ENCODE measurements at places on chromosomes 2 and 18.

DNA sequence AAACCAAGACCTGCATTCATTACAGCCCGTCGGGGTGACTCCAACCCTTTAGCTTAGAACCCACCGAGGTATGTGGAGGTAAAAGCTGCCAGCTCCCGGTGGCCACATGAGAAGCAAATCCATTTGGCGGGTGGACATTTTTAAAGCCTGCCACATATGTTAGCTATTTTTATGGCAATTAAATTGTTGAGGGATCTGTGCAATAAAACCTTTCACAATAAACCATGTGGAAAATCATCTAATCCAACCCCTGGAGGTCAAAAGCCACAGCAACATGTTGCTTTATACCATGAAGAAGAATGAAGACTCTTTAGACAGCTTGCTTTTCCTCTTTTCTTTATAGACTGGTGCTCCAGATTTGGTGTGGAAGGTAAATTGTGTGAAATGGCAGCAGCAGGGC is 176.3 kb downstream of the AGPS start:
- DNase-seq: no peak

DNA sequence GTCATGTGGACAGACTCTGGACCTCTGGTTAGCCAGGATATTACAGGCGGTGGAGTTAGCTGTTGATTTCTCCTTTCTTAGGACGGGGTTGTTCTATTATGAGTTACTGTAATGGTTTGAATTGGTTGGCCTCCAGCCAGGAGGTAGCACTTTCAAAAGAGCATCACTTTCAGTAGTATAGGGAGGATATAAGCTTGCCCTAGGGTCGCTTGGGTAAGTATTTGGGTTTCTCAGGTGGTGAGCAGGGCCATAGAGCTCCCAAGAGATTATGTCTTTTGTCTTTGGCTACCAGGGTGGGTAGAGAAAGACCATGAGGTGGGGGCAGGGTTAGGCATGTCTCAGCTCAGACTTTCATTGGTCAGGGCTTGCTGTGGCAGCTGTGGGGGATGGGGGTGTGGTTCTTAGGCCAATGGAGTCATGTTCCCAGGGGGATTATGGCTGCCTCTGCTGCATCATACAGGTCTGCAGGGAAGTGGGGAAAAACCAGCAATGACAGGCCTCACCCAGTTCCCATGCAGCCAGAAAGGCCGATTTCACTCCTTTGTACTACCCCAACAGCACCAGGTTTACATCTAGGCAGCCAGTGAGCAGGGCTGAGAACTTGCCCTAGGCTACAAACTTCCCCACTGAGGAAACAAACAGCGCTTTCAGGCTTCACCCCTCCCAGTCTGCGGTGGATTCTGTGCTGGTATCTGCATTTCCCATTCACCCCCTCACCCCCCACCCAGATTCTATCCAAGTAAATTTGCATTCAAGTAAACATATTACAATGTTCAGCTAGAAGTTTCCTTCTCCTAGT is 89.4 kb upstream of the SLC38A11 start:
- DNase-seq: no peak

DNA sequence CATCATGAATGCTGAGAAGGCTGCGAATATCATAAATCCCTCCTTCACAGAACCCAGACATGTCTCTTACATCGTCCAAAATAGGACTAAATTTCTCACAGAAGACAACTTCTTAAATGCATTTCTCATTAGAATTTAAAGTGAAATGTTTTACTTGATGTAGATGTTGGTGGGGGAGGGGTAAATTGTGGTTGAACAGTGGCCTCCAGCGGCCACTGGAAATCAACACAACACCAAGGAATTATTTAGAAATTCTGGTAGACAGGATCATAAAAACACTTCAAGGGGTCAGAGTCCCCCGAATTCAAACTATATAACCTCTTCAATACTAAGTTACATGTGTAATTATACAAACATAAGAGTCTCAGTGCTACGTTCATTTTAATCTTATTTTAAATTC is 135.9 kb downstream of the ABCA12 start:
- no peak for DNase-seq

DNA sequence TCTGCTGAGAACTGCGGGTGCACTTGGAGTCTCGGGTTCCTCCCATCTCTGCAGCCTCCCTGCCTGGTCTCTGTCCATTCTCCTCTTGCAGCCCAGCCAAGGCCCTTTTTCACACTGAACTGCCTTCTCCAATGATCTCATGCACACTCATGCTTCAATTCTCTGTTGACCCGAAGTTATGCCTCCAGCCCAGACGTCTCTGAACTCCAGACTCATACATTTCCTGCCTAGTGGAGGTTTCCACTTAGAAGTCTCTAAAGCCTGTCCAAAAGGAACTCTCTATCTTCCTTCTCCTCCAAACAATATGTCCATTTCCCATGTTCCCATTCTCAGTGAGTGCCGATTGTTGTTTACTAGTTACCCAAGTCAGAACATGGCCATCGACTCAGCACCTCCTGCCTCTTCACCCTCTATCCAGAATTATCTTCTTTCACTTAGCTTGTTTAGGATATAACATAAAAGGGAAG is 155.2 kb downstream of the IRS1 start:
- DNase-seq: no peak

DNA sequence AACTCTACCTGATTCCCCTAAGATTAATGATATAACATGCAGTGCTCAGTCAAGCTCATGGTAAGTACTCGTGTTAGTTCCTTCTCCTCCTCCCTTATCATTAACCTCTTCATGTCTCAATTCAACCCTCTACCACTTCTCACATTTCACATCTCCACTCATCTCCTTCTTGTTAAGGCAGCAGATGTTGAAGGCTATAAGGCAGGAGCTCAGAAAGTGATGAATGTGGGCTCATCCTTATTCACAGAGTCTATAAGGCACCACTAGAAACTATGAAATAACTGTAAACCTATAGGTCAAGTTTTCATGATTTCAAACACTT is 56.0 kb downstream of the CLHC1 start:
- DNase-seq: no peak
